Urothelium cell line (cell line): ENCODE measurements at places on chromosomes 12 and 14.
A peak's percentile ranks its signal among the peaks of the same experiment; 100 is the strongest.

DNA sequence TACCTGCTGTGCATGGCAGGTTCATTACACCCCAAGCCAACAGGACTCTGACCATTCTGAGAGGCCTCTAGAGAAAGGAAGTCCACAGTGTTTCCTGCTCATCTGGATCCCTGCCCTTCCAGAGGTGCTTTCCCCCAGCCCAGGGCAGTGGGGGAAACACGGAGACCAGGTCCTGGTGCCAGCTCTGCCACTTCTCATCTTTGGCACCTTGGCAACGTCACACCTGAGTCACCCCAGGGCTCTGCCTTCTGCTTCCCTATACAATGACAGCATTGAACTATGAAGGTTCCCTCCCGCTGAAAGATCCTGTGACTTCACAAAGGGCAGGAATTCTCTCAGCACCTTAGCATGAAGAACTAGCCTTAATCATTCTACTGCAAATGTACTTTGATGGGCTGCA is 74.9 kb downstream of the ANO2 start:
- DNase-seq, result no peak

GRCh38 chr12:104966677-104967076 is 8.6 kb upstream of the SLC41A2 start:
- no peak for DNase-seq

DNA sequence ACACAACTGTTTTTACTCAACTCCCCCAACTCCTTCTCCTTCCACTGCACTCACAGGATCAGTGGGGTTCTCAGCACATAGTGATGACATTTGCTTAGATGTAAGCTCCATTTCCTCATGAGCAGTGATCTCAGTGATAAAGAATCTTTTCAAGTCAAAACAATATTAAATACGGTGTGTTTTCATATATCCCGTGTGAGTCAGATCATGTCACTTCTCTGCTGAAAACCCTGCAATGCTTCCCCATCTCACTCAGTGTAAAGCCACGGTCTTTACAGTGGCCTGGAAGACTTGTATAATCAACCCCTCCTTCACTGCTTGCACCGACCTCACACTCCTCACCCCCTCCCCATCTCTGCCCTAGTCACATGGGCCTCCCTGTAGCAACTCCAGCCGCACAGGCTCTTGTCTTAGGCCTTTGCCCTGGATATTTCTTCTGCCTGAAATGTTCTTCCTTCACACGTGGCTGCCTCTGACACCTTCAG is 149.7 kb upstream of the ARHGAP5 start:
- peak; percentile 54 for DNase-seq

GRCh38 chr14:35215110-35215813 is 76.9 kb upstream of the PSMA6 start:
- peak; percentile 14 for DNase-seq

DNA sequence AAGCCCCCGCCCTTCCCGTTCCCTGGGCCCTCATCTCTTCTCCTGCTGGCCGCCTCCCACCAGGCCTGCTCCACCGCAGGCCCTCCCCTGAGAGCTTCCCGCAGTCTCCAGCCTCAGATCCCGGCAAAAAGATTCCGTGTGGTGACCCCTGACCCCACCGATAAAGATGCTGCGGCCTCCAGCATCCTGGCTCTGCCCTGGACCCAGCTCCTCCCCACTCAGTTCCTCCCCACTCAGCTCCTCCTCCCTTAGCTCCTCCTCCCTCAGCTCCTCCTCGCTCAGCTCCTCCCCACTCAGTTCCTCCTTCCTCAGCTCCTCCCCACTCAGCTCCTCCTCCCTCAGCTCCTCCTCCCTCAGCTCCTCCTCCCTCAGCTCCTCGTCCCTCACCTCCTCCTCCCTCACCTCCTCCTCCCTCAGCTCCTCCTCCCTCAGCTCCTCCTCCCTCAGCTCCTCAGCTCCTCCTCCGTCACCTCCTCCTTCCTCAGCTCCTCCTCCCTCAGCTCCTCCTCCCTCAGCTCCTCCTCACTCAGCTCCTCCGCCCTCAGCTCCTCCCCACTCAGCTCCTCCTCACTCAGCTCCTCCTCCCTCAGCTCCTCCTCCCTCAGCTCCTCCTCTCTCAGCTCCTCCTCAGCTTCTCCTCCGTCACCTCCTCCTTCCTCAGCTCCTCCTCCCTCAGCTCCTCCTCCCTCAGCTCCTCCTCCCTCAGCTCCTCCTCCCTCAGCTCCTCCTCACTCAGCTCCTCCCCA is 17.0 kb downstream of the NOC4L start:
- DNase-seq, result no peak

- DNase-seq, result peak; percentile 96
Measured at GRCh38 chr12:39443081-39443928, at the start of gene KIF21A. Gene KIF21A (minus strand): TSS chr12:39443120. CDS start chr12:39442970, 150 bp downstream.

- no peak for DNase-seq
Measured at GRCh38 chr14:61344437-61345150, 23.2 kb downstream of the PRKCH start.

DNA sequence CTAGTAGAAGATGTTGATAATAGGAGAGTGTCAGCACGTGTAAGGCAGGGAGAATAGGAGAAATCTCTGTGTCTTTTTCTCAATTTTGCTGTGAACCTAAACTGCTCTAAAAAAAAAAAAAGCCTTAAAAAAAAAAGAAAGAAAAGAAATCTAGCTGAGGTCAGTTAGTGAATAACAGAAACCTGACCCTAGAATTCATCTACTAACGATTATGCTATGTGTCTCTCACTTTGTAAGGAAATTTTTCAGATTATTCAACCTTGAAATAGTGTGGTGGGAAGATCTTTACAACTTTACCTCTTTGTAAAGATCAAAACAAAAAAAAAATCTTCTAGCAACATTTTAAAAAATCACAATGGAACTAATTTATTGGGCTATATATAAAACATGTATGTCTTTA is 995.7 kb downstream of the GALC start:
- DNase-seq, result no peak

GRCh38 chr12:31605531-31605930 is 14.6 kb upstream of the DENND5B start:
- DNase-seq, result no peak

DNA sequence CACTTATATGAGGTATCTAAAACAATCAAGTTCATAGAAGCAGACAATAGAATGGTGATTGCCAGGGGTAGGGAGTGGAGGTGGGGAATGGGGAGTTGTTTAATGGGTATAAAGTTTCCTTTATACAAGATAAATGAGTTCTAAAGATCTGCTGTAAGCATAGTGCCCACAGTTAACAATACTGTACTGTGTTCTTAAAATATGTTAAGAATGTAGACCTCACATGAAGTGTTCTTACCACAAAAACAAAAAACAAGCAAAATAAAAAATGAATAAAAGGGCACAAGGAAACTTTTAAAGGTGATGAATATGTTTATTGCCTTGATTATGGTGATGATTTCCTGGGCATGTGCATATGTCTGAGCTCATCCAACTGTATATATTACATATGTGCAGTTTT is 211.8 kb downstream of the MSRB3 start:
- peak; percentile 44 for DNase-seq

- no peak for DNase-seq
Measured at GRCh38 chr12:128811806-128812205, 12.0 kb downstream of the SLC15A4 start.

DNA sequence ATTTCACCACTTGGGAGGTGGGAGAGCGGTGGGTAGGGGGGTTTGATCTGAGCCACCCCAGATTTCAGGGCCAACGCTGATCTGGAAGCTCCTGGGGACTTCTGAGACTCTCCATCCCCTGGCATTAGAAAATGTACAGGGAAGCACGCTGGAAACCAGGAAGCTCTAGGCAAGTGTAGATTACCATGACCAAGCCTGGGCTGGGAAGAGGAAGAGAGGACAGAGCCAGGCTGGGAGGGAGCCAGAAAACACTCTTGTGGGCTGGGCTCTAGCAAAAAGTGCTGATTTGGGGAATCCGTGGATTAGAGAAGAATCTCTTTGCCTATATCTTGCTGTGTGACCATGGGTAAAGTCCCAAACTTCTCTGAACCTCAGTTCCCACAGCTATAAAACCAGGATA is 236.7 kb downstream of the BCL11B start:
- DNase-seq, result peak; percentile 20

GRCh38 chr14:85027681-85028370 is 502.1 kb upstream of the FLRT2 start:
- no peak for DNase-seq

GRCh38 chr12:2581293-2582045 is 213.3 kb upstream of the FKBP4 start:
- no peak for DNase-seq

DNA sequence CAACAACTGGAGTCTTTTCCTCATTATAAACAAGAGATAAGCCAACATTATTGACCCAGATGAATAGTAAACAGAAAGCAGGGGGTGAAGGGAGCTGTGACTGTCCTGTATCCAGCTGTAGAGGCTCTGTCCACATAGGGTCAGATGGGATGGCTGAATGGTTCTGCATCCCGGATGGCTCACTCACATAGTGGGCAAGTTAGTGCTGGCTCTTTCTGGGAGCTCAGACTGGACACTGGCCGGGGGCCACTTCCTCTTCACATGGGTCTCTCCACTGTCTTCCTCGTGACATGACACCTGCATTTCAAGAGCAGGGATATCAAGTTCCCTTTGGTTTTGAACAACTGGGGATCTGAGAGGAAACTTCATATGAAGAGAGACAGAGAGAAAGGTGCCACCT is 969.6 kb upstream of the TMEM132C start:
- DNase-seq, result no peak

GRCh38 chr14:52106840-52107239 is 38.0 kb upstream of the NID2 start:
- DNase-seq, result no peak

GRCh38 chr12:33634544-33634943 is 194.9 kb upstream of the SYT10 start:
- DNase-seq, result no peak

GRCh38 chr12:122875590-122876220 is 20.2 kb downstream of the VPS37B start:
- no peak for DNase-seq

DNA sequence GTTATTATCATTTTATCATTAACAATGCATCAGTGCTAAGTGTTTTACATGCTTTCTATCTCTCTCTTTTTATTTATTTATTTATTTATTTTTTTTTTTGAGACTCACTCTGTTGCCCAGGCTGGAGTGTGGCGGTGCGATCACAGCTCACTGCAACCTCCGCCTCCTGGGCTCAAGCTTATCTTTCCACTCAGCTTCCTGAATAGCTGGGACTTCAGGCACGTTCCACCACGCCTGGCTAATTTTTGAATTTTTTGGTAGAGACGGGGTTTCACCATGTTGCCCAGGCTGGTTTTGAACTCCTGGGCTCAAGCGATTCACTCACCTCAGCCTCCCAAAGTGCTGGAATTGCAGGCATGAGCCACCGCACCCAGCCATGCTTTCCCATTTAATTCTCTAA is 3.9 kb upstream of the BTG1 start:
- DNase-seq, result no peak

- DNase-seq, result no peak
Measured at GRCh38 chr12:21879312-21879711, 61.9 kb downstream of the ABCC9 start.

GRCh38 chr14:76227450-76228050 is 75.8 kb downstream of the GPATCH2L start:
- DNase-seq, result no peak

DNA sequence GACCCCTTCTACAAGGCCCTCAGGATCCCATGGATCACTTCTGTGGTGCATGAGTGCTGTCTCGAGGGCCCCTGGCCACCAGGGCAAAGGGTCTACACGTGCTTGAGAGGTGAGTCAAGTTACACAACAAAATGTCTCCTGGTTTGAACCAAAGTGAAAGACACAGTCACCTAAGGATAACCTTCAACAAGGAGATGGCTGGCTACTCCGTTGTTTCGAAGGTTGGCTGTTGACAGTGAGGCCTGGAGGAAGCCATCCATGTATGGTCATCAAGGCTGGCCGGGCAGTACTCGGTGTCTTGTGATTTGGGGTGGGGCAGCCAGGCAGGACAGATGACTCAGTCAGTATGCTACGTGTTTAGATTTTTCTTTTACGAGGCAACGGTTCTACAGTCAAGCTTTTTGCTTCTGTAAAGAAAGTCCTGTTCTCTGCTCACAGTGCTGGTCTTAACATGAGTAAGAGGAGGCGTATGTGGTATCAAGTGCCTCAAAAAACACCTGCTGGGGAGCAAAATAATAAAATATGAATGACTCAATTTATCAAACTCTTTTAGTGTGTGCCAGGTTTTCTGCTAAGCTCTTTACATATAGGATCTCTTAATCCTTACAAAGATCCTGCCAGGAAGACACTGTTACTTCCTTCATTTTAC is 18.0 kb upstream of the NT5DC3 start:
- peak; percentile 82 for DNase-seq

GRCh38 chr12:124395986-124396385 is 101.1 kb downstream of the RFLNA start:
- no peak for DNase-seq

DNA sequence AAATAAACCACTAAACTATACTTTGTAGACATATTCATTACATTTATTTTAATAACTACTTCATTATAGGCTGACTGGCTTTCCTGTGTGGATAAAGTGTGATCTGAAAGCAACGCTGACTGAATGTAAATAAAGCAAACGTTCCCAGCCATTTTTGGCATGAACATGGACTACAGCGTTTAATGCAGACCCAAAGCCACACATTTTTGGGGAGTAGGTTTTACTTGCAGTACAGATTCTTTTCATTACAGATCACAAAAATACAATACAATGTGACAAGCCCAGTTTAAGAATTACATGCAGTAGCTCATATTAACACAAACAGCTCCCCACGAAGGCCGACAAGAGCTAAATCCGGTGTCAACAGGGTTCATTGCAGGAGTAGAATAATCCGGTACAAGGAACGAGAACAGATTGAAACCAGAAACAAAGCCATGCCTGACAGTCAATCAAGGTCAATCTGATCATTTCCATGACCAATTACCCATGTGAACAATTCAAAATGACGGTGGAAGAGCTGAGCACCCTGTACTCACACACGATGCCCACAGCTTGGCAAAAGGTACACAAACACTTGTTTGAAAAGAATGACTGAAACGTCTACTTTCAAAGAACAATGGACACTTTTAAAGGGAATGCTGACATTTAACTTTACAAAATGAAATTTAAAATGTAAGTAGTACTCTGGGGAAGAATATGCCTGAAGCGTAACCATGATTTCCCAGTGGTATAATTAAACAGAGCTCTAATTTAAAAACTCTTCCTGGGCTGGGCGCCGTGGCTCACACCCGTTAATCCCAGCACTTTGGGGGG is 5.3 kb downstream of the BAG5 start:
- DNase-seq, result no peak
